ENCODE measurements at places on chromosomes 13 and 19.

GRCh38 chr19:7751157-7751783, 3.9 kb upstream of the CD209 start:
- DNase-seq = no peak

DNA sequence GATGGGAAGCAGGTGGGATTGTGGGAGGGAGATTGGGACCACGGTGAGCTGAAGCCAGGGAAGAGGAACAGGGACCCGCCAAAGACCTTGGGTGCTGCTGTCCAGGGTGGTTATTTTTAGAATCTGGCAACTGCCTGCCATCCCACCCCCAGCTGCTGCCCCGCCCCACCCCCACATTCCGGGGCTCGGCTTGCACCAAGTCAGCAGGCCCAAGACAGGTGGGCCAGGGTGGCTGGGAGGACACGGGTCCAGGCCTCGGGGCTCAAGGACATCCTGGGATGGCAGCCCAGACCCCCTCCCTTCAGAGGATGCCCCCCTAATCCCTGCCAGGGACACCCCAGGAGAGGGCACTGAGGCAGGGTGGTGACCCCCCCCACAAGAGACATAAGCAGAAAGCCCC, 827 bp downstream of the CKM start:
- no peak for DNase-seq

- DNase-seq = peak; percentile 30
These were observed 31.4 kb downstream of the CERS4 start for GRCh38 chr19:8240274-8241229.

DNA sequence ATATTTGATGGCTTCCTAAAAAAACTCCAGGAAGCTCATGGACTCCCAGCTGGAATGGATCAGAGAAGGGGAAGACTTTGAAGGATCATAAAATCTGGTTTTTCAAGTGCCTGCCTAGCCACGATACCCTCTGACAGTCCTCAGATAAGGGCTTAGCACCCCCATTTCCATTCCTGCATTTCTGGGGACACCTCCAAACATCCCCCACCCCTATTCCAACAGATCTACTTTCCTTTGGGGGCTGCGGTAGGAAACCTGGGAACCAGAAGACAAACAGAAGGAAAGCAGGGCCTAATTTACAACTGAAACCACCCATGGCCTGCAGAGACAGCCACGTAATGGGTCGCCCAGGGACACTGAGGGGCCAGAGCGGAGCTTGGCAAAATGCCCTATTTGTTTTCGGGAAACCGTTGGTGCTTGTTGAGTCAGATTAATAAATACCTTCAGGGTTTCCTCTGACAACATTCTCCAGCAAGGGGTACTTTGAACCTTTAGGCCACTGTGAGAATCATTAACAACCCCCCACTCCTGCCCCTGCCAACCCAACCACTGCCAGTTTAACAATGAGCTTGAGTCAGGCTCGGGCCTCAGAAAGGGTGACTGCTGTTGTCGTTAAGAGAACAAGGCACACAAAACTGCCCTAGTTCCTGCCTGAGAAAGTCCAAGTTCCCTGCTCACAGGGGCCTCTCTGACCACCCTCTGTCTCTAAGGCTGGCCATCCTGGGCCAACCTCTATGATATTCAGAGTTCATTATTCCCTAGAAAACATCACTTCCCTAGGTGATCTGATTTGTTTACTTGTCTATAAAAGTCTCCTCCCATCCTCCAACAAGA, 23.5 kb downstream of the RHPN2 start:
- no peak for DNase-seq

DNA sequence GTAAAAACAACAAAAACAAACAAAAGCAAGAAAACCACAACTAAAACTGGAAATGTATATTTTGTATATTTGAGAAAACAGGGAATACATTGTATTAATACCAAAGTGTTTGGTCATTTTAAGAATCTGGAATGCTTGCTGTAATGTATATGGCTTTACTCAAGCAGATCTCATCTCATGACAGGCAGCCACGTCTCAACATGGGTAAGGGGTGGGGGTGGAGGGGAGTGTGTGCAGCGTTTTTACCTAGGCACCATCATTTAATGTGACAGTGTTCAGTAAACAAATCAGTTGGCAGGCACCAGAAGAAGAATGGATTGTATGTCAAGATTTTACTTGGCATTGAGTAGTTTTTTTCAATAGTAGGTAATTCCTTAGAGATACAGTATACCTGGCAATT, 17.1 kb downstream of the KLF5 start:
- no peak for DNase-seq

GRCh38 chr19:948842-949496, 23.1 kb downstream of the ARID3A start:
- DNase-seq = no peak
